Activated gamma-delta T cell treated with anti-CD3 and anti-CD28 coated beads, Interleukin-2, amount 50 U/mL, for 16 hours (primary cell): ENCODE measurements at places on chromosomes 7 and 10.

- no peak for DNase-seq
These were observed 61.3 kb upstream of the TRIL start for GRCh38 chr7:29019387-29019786.

DNA sequence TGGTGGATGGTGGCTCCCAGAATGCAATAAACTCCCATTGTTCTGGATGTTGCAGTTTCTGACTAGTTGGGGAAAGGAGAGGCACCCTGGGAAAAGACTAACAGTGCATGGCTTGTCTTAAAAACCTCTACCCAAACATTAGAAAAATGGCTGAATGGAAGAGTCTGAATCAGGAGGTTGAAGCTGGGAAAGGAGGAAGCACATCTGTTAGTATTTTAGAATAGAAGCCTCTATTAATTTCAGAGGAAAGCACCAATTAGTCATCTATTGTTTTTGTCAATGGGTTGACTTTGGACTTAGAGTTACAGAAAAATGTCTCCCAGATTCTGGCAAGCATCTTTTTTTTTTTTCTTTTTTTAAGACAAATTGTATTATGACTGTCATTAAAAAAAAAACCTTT lies 56.1 kb upstream of the ELMO1 start:
- no peak for DNase-seq

DNA sequence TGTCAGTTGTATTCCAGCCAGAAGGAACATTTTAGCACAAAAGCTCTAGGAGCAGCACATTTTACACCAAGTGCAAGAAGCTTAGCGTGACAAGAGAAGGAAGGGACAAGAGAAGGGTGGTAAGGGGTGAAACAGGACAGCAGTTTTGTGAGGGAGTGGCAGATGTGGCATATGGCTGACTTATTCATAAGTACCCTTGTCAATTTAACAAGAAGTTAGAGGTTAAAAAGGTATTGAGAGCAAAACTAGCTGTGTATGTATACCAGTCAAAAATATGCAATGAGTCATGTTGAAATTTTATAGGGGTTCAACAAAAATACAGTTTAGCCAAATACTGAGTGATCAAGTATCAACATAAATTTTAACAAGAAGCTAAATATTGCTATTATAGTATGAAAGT lies 561.5 kb upstream of the POT1 start:
- no peak for DNase-seq

DNA sequence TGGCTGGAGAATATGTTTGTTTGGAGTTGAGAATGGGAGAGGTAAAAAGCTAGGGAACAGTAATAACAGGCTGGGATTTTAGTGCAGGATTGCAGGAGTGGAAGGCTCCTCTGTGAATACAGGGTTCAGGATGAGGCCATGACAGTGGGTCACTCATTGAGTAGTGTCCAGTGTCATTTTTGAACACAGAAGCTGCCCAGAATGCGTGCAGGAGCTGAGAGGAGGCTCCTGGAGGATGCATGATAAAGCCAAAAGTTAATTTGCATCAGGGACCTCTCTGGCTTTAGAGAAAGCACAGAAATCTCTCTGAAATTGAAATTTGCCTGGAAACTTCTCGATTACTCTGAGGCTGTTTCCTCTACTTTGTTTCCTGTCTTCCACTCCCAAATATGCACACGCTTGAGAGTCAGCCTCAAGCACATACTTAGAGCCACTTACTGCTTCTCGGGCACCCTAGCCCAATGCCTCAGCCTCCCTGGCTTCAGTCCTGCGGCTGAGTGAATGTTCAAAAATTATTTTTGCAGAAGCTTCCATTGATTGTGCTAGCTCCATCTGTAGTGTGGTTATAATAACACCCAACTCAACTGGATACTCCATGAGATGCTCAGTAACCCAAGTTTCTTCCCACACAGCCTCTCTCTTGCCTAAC lies 1.8 kb upstream of the GALNT17 start:
- DNase-seq = no peak

DNA sequence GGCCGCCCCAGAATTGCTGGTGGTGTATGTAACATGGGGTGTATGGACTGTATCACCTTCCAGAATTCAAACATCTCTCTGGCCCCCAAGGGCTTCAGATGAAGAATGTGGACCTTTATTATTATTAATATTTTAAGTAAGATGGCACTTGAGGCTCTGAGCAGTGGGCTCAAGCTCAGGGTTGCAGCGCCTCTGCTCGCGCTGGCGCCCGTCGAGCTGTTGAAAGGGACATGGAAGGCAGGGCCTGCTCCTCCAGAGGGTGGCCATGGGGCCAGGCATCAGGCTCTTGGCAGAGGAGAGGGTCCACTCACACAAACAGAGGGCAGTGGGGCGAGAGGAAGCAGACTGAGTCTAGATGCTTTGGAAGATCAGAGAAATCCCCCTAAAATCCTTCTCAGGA lies 120.2 kb downstream of the NT5C2 start:
- DNase-seq = no peak

GRCh38 chr7:85475071-85475470 lies 288.2 kb upstream of the SEMA3D start:
- no peak for DNase-seq

DNA sequence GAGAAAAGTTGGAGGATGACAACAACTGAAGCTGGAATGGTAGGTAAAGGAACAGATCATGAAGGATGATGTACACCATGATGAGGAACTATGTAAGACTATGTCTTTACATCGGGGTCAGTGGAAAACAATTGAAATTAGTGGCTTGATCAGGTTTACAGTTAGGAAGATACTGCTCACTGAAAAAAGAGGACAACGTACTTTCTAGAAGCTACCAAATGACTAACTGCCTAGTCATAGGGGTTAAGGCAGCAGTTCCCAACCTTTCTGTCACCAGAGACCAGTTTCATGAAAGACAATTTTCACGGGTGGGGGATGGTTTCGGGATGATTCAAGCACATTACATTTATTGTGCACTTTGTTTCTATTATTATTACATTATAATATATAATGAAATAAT lies 91.6 kb upstream of the ANKRD1 start:
- no peak for DNase-seq

DNA sequence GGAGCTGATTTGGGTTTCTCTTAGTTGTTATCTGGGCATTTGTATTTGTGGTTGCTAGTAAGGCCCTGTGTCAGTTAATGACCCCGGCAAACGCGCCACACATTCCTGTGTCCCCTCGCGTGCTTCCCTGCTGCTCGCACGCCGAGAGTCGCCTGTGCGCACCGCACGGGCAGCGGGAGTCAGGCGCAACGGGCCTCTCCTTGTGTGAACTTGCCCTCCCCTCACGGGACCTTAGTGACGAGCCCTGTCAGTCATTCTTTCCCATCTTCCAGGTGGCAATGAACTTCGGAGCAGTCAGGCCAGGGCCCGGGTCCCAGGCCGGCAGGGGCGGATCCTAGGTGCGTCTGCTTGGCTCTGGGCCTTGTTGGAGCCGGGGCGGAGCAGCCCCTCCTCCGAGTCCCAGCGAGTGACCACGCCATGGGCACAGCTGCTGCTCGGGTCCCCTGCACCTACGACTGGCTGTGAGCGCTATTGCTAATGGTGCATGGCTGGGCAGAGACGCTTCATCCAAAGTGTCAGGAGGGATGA lies 12.4 kb upstream of the PRKAR1B start:
- no peak for DNase-seq

GRCh38 chr7:69211739-69212138 lies 386.5 kb upstream of the AUTS2 start:
- DNase-seq = no peak

GRCh38 chr10:49090189-49090575 lies 25.1 kb downstream of the VSTM4 start:
- no peak for DNase-seq

DNA sequence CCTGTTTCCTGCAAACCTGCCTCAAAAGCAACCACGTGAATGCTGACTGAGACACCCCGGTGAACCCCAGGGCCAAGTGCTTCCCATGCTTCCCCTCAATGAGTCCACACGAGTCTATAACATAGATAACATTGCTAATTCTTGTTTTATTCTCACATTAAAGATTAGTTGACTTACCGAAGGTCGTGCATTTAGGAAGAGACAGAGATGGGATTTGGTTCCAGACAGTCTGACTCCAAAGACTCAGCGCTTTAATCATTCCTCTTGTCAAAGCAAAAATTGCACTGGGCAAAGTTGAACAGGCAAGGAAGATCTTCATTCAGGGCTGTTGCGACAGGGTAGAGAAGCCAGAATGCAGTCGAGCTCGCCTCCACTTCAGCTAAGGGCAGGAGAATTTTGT lies 435.6 kb upstream of the C7orf33 start:
- DNase-seq = no peak

- no peak for DNase-seq
These were observed 102.8 kb downstream of the CHN2 start for GRCh38 chr7:29297194-29297890.

- no peak for DNase-seq
These were observed 87.2 kb upstream of the UNC5B start for GRCh38 chr10:71124921-71125748.

GRCh38 chr10:131788386-131788785 lies 112.4 kb upstream of the PPP2R2D start:
- no peak for DNase-seq

GRCh38 chr10:60848126-60848525 lies 69.8 kb downstream of the CDK1 start:
- DNase-seq = no peak

DNA sequence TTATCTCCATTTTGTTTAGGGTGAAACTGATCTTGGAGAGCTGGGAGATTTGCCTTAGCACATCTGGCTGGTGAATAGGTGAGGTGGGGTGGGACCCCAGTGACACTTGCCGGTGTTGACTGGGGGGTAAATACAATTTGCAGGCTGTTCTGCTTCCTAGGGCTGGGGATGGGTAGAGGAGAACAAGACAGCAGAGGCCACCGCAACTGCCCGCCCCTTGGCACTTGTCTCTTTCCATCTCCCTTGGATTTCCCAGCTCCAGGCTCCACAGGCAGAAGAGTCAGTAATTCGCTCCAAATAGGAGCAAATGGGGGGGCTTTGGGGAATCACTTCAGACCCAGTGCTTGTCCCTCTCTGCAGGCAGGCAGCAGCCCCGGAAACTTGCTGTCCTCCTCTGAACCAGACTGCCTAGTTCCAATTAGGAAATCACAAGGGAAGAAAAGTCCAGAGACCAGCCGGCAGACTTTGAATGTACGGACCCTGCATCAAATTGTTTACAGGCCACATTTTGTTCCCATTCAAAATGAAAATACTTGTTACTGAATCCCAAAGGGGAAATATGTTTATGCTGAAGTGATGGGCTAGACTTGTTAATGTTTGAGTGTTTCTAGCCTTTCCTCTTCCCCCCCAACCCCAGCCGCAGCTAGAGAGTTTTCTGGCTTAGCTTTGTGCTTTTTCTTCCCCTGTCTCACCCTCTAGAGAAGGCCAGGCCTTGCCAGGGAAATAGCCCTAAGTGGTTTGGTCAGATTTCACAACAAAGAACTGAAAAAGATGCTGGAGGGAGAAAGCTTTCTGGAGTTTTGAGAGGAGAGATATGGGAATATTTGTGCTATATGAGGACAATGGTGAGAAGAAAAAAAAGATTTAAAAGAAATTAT lies 10.0 kb upstream of the INPP5F start:
- no peak for DNase-seq

GRCh38 chr10:43137717-43138020 lies 576 bp upstream of the CSGALNACT2 start:
- no peak for DNase-seq
